SK-N-MC (cell line): ENCODE measurements at places on chromosomes 5 and 9.

DNA sequence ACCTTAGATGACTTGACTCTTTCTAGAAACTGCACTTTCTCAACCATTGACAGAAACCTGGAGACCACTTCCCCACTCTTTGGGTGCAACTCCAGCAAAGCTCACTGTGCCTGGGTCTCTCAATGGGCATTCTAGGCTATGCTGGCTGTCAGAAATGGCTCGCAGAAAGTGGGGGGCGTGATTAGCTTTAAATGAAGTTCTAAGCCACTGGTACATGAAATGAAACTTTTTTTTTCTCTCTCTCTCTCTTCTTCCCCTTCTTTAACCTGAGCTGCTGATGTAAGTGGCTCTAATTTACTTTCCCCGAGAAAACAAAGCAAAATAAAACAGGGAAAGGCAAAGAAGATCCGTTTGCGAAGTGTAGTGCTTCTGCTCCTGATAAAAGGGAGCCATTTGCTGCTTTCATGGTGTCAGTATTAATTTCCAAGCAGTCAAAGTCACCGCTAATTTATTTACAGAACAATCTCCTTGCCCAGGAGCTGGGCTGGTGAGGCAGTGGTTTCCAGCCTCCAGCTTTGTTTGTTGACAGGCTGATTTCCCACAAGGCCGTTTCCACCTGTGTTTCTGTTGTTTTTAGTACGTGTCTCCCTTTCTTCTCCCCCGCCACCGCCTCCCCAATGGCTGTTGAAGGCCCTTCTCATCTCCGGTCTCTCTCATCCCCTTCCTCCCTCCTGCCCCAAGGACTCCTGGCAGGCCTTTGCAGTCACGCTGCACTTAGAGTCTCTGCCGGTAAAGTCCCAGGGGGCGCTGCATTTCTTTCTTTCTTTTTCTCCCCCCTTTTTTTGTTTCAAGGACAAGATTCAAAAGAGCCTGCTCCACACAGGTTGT lies 422.9 kb downstream of the EBF1 start:
- no peak for DNase-seq

GRCh38 chr9:29844251-29844650 lies 2271.0 kb upstream of the C9orf72 start:
- no peak for DNase-seq

DNA sequence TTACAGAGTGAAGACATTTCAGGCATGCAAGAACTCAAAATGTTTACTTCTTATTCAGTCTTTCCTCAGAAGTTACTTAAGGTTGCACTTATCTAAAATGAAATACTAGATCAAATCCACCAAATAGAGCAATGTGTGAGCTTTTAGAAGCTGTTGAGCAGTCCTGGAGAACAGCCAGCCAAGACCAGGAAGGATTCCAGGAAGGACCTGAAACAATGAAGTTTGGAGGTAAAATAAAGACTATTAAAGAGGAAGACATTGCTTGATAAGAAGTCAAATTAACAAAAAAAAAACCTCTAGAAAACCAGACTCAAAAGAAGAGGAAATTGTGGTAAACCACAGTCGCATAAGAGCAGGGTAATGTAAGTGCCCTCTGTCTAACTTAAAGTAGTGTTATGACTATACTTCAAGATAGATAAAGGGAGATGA lies 156.2 kb upstream of the S1PR3 start:
- peak; percentile 60 for DNase-seq

GRCh38 chr5:52690236-52690768 lies 97.4 kb upstream of the ITGA1 start:
- DNase-seq, result no peak

- DNase-seq, result no peak
Measured at GRCh38 chr9:137280474-137281344, 3.2 kb downstream of the TOR4A start.

DNA sequence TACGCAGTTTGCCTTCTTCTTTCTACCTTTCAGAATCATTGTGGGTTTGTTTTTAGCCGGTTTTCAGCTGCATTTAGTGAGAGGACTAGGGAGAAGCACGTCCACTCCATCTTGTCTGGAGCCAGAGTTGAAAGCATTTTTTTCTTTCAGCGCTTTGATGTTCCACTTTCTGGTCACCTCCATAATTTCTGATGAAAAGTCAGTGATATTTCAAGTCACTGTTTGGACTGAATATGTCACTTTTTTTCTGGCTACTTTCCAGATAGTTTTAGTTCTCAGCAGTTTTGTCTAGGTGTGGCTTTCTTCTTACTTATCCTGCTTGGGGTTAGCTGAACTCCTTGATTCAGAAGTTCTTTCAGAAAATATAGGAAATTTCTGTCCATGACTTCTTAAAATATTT lies 123.9 kb upstream of the IER5L start:
- no peak for DNase-seq

GRCh38 chr5:30596495-30597064 lies 596.9 kb upstream of the CDH6 start:
- no peak for DNase-seq

GRCh38 chr9:36892279-36892678 lies 141.8 kb downstream of the PAX5 start:
- DNase-seq, result no peak

- no peak for DNase-seq
Measured at GRCh38 chr9:17148324-17148723, 13.5 kb downstream of the CNTLN start.

GRCh38 chr9:84841931-84842330 lies 172.4 kb downstream of the NTRK2 start:
- DNase-seq, result no peak

DNA sequence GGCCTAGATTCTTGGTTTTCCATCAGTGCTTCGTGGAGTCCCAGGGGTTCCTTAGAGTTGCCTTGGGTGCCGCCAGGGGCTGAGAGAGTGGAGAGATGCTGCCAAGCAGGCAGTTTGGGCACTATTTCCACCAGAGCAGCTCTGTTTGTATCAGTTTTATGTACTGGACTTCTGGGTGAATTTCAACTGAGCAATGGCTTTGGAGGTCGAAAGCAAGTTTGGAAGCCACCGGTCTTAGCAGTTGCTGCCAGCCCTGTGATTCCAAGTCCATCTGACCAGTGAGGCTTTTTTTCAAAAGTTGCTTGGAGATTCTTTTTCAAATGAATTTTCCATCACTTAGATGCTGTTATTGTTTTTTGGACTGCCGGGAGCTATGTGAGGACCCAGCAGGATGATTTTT lies 68.5 kb downstream of the ANGPTL2 start:
- DNase-seq, result no peak

- DNase-seq, result no peak
Measured at GRCh38 chr9:137924761-137925369, 47.3 kb downstream of the CACNA1B start.

DNA sequence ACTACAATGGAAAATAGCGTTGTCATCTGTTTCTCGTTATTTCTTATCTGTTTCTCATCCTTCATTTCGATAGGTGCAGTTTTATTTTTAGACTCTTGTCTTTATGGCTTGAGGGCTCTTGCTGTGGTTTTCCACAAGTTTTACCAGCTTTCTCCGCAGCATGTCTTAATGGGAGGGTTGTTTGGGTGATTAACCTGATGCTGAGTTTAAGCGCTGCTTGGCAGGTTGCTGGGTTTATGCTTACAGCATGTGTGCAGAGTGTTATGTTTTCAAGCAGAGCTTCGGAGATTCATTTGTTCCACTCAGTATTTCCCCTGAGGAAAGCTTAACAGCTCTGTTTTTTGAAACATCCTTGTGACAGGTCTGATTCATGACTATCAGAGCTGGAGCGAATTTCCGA lies 154.0 kb downstream of the SLC12A2 start:
- DNase-seq, result peak; percentile 47

DNA sequence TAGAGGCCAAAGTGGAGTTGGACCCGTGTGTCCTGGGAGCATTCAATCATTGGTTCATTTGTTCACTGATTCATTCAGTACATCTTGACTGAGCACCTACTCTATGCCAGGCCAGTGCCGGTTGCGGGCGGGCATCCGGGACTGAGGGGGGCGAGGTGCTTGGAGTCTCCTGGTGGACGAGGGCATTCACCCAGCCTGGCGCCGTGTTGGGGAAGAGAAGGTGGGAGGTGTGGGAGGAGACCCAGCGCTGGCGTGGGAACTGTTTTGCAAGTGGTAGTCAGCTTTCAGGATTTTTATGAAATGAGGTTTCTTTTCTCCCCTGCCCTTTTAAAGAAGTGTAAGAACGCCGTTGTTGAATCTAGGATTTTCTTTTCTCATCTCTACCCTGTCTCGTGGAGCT lies 37.2 kb downstream of the NCS1 start:
- no peak for DNase-seq

DNA sequence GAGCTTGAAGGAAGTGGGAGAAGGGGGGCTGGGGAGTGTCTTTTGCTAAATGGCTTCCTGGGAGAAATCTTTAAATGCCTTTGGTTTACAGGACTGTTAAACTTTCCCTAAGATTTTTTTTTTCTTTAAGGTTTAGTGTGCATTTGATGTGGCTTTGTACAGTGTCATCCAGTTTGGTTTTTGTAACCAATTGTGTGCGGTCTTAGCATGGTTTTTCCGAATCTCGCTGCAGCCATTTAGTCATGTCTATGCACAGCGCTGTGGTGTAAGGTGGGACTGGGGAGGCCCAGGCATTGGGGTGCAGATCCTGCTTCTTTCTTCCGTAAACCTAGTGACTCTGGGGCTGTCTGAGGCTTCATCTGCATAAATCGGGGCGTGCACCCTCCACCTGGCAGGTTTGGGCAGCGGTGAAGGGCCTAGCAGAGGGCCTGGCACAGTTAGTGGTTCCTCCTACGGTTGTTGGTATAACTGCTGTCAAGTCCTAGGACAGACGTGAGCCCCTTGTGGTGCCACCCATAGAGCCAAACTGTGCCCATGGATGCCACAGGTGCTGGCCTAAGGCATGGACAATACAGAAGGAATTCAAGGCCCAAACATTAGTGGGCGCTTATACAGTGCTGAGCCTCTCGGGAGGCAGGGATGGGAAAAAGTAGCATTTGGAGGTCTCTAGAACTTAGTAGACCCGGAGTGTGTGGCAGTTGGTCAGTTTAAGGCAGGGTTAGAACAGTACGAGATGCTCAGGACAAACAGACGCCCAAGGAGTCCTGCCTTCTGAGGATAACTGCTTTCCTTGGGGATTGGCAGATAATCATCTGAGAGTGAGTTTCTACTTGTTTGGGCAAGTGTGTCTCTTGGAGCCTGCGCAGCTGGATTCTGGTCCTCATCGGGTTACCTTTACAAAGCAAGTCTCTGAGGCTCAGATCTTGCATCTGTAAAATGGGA lies 1.5 kb downstream of the PRRC2B start:
- no peak for DNase-seq

DNA sequence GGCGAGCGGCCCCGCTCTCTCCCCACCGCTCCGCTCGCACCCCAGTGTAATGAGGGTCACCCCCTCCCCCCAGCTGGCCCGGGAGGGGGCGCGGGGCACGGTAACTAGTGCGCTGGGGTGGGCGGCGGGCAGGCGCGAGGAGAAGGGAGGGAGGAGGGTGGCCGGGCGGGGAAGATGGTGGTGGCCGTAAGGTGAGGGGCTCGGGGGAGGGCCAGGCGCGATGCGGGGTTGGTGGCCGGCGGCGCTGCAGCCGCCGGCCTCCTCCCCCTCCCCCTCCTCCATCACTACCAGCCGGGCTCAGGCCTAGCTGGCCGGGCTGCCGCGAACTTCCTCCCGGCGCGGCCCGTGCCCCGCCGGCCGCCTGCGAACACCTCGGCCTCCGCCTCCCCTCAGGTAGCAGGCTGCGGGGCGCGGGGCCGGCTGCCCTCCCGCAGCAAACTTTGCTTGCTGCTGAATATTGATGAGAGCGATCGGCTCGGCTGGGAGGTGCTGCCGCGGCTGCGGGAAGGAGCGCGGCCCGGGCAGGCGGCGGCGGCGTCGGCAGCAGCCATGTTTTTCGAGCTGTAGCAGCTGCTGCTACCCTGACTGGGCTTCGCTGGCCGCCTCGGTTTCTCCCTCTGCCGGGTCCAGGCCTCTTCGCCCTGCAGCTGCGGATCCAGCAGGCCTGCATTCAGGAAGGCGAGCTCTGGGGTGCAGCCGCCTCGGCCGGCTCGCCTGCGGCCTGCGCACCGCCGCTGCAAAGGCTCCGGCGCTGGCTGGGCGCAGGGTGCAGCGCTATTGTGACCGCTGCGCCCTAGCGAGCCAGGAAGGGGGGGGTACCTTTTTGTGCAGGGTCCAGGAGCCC lies 502 bp downstream of the NSD1 start:
- no peak for DNase-seq

DNA sequence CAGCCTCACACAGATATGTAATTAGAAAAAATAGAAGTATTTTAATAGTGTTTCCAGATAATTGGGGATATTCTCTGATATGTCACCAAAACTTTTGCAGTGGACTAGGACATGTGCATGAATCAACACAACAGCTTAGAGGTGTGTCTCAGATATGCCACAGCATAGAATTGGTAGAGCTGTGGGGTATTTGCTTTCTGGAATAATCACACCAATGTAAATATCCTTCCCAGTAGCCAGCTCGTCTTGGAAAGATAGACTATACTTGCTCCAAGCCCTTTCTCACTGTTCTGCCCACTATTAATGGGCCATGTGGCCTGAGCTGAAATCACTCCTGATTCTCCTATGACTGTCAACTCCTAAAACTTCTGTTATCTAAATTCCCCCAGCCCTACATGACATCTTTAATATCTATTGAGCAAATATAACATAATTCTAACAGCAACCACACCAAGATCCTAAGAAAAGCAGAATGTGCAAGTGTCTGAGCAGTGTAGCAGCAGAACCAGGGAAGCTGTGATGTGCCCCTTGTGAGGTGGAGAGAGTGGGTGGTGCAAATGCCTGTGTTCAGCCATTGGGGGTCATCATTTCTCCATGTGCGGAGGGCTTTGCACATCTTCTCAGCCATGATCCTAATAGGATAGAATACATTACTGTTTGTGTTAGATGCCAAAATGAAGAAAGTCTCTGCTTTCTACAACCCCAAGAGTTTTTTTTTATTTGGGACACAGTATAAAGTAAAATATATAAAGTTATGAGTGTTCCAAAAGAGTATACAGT lies 65.0 kb downstream of the MELK start:
- DNase-seq, result no peak

GRCh38 chr5:106880656-106881055 lies 790.1 kb downstream of the EFNA5 start:
- DNase-seq, result no peak

- DNase-seq, result peak; percentile 66
Measured at GRCh38 chr5:59133764-59134261, 550.9 kb downstream of the RAB3C start.

DNA sequence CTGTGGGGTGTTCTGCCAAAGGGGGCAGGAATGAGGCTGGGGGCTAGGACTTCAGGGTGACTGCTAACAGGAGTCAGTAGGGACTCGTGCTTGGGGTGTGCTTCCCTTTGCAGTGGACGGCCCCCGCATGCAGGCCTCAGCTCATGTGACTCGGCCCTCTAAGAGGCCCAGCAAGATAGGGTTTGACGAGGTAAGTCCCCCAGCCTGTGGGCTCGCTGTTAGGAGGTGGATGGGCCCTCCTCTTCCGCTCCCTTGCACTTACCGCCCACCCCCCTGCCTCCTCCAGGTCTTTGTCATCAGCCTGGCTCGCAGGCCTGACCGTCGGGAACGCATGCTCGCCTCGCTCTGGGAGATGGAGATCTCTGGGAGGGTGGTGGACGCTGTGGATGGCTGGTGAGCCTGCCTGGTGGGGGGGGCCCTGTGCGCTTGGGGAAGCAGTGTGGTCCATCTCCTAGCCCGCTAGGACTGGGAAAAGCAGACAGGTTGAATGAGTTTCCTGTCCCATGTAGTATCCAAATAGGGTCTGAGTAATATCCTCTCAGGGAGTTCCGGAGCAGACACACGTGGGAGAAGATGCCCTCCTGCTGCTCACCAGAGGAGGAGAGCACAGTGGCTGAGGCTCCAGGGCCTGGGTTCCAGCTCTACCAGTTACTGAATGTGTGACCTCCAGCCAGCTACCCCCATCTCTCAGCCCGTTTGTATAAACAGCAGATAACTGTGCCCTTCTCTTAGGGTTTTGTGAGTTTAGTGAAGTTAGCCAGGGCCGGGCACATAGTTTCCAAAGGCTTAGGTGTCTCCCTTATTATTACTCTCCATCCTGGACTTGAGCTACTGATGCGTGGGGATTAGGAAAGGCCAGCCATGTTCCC lies 8.2 kb downstream of the CERCAM start:
- DNase-seq, result no peak
